ENCODE measurements at places on chromosomes 12 and 14.

DNA sequence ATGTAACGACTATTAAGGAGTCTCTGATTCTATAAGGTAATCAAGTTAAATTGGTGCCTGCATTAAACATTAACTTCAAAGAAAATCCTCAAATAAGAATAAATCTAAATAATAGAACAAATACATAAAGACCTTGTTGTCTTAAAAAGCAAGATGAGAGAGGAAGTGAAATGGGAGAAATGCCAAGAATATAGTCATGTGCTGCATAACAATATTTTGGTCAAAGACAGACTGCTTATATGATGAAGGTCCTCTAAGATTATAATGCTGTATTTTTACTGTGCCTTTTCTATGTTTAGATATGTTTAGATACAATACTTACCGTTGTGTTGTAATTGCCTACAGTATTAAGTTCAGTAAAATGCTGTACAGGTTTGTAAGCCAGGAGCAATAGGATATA, 213.6 kb downstream of the C12orf42 start:
- no peak for DNase-seq

GRCh38 chr14:105013150-105013785, 7.6 kb downstream of the CDCA4 start:
- DNase-seq, result no peak

DNA sequence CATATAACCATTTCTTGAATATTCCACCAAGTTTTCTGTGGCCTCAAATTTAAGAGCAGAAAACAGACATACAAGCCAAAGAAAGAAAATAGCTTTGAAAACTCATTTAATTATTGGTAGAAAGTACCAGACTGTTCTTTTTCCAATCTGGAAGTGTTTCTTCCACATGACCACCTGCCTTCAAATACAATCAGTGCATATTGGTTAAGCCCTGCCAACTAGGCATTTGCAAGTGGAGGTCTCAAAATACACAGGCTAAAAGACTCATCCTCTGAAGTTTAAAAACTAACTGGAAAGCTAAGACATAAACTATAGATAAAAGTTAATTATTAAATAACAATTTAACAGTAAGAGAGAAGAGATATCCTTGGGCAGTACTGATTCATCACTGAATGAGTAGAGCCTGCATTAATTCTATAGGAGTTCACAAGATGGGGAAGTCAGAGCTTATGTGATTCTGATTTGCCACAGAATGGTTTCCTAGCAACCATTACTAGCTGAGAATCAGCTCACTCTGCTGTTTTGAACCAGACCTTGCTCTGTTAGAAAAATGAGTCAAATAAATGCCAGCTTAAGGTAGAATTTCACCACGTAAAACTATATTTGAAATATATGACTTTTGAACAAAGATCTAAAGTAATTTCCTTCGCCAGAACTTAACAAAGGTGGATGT, 433.8 kb downstream of the FUT8 start:
- DNase-seq, result no peak

DNA sequence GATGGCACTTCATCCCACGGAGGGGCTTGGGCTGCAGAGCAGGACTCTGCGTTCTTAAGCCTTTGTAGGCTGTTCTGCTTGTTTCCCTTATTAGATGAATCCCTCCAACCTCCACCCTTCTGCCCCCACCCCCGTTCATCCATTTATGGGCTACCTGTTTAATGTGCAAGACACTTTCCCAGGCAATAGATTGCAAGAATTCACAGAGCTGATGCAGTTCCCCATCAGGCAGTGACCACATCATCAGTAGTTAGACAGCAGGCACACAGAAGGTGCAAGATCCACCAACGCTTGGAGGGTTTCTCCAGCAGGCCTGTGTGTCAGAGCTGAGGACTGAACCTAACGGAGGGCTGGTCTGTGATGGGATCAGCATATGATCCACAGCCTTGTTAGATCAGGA, 1.2 kb upstream of the C1R start:
- DNase-seq, result no peak

- DNase-seq, result no peak
These were observed 19.2 kb upstream of the CORO1C start for GRCh38 chr12:108750526-108750925.

- no peak for DNase-seq
These were observed 413 bp upstream of the ALX1 start for GRCh38 chr12:85279449-85280164.

DNA sequence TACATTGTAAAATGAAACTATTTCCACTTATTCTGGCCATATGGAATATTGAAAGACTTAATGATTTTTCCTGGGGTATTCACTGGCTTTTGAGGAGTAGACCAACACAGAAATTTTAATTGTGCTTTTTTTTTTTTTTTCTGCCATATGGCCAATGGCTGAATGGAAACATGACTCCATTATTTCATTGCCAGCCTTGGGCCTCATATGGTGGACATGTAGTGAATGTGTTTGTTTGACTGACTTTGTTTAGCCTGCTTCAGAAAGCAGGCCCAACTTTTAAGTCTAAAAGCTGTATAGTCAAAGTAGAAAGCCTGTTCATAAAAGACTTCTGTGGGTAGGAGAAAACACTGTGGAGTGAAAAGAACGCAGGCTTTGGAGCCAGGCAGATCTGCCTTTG, 2.4 kb downstream of the GNG2 start:
- no peak for DNase-seq

DNA sequence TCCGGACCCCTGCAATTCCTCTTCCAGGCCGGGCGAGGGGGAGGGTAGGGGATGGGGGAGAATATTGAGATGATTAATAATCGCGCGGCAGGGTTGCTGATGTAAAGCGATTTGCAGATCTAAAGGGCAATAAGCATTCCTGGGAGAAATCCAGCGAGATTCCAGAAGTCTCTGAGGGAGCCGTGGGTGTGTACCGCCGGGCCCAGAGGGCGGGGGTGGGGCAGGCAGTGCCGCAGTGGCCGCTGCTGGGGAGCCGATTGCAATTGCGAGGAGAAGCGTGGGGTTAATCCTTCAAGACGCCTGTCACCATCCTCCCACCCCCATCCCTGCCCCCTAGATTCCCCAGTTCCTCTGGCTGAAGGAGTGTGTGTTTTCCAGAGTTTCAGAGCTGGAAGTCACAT, 16.4 kb downstream of the FOS start:
- no peak for DNase-seq

GRCh38 chr12:53807322-53807860, 55.6 kb upstream of the CISTR start:
- no peak for DNase-seq

DNA sequence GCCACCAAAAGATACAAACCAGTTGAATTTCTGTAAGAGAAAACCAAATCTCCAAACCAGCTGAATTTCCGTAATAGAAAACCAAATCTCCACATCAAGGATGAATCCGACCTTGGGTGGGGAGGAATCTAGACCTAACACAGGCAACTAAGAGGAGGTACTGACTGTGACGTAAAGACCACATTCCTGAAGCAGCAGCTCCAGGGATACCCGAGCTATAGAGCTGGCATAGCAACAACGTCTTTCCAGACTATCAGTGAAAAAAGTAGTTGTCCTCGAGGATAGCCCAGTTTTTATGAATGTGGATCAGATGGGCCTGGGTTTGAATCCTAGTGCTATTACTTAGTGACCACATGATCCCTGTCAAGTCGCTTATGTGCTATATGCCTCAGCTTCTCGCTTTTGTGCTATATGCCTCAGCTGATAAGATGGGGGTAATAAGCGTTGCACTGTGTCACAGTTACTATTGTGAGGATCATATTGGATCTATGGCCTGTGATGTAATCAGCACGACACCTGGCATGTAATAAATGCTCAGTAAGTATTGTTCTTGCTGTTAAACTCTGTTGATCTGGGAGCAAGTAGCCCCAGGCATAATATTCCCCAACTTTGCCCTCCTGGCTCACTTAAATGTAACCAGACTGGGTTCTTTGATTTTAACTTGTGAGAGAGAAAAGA, 113.8 kb downstream of the EGLN3 start:
- no peak for DNase-seq

DNA sequence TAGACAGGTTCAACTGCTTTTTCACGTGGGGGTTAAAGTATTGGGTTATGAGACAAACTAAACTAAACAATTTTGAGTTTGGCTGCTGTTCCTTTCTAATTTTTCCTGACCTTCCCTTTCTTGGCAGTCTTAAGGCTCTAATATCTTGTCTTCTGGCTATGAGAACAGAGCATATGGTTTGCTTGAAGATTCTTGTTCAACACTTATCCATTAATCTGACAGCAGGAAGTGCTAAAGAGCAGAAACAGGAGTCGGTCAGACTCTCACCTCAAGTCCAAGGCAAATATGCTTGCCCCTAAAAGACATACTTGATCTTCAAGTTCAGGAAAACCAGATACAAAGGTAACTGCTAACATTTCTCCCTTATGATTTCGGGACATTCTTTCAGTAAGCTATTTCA, 52.6 kb upstream of the KCNJ8 start:
- DNase-seq, result no peak

Data from stimulated activated CD8-positive, alpha-beta memory T cell treated with anti-CD3 and anti-CD28 coated beads, Interleukin-7, amount 100 ng/mL, for 4 hours (primary cell).